GM12891 (cell line): ENCODE measurements at places on chromosomes 16 and 17.
A peak's percentile ranks its signal among the peaks of the same experiment; 100 is the strongest.

DNA sequence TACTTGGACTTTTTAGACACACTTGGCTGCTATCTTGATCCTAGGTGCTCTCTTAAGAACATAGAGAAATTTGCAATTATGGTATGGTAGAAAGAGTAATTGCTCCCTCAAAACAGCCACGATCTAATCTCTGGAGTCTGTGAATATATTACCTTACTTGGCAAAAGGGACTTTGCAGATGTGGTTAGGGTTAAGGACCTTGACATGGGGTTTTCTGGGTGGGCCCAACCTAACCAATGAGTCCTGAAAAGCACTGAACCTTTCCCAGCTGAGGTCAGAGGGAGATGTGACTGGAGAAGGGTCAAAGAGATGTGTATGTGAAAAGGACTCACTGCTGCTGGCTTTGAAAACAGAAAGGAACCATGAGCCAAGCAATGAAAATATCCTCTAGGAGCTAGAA, 26.7 kb upstream of the MED13 start:
- no peak for DNase-seq

DNA sequence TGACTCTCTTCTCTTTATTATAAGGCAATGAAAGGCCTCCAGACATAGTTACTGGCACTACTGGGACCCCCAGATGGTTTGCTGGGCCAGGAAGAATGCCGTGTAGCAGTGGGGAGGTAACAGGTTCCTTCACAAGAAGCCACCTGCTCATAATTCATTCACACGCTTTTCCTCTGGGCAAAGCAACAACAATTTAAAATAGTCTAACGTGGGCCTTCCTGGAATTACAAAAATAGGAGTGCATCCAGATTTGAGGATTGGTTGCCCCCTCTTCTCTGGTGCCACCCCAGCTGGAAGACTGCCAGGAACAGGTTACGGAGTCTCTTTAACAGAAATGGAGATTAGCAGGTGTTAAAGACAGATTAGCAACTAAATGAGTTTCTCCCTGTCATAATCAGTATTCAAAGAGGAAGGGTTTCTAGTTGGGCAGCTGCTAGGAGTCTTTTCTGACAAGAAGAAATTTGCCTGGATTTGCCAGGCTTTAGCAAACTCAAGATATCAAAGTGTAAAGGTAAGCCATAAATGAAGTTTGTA, 409.6 kb downstream of the NPIPA8 start:
- no peak for DNase-seq

- DNase-seq: no peak
These were observed 1.6 kb downstream of the SGCA start for GRCh38 chr17:50167371-50167770.

DNA sequence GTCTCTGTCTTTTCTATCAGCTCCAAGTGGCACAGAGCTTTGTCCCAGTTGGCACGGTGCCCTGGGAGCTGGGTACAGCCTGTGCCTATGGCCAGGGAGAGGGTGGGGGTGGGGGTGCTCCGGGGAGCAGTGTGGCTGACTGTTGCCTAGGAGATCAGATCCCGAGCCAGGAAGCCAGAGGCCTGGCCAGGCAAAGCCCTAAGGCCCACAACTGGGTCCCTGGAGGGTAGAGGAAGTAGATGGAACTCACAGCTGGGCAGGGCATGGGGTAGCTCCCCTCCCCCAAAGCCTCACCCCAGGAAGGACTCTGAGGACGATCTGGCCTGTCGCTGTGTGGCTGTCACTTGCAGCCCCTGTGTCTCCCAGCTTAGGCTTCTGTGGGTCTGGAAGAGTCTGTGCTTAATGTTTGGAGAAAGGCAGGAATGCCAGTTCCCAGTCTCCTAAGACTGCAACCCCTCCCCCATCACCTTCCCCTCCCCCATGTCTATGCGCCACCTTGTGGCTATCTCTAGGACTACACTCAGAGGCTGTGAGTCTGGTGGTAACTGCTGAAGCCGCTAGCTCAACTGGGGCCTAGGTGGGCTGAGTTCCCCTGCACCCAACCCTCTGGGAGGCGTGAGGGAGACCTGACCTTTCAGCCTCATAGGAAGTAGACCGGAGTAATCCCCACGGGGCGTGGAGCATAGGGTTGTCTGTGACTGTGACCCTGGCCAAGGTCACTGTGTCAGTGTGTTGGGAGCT, 12.6 kb downstream of the THRA start:
- no peak for DNase-seq

- no peak for DNase-seq
These were observed 307.0 kb downstream of the KCNJ2 start for GRCh38 chr17:70476368-70476767.

- DNase-seq: no peak
These were observed 53.8 kb downstream of the MYO18A start for GRCh38 chr17:29126268-29126930.

DNA sequence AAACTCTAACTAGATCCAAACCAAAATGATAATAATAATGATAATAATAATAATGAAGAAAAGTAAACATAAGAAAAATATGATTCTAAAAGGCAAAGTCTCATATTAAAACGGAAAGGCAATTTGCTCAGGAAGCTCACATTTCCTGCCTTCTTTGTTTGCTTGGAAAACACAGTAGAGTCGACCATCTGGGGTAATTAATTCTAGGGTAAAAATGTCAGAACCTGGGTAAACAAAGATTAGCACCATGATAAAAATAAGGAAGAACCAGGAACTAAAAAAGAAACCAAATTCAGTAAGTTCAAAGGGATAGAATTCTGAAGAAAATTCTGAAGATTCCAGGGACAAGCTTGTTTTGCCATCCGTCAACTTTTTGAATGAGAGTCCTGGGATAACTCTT, 16.2 kb downstream of the KRABD2 start:
- no peak for DNase-seq

GRCh38 chr17:58531661-58532554, 17.5 kb upstream of the MTMR4 start:
- DNase-seq: peak; percentile 79

DNA sequence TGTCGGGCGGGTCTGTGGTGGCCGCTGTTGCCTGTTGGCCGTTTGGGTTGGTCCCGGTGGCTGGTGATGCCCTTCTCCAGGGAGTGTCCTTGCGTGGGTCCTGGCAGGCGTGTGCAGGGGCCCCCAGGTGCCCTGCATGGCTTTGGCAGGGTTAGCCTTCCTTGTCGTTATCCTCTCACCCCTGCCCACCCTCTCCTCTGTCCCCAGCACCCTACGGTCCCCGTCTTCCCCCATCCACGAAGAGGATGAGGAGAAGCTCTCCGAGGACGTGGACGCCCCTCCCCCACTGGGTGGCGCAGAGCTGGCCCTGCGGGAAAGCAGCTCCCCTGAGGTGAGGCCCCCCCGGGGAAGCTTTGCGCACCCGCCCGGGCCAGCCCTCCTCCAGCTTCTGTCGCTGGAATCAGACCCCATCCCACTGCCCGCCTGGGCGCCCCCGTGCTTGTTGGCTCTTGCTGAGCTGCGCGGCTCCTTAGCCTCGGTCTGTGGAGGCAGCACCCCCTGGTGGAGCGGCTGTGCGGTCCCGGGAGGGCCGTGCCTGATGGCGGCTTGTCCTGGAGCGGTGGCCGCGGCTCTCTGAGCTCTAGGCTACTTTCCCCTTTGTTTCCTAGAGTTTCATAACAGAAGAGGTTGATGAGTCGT, 10.6 kb upstream of the NUDT16L1 start:
- no peak for DNase-seq

GRCh38 chr17:76843703-76844484, 24.3 kb upstream of the MGAT5B start:
- DNase-seq: no peak

- DNase-seq: no peak
These were observed 175.9 kb upstream of the TBX2 start for GRCh38 chr17:61223725-61224124.

DNA sequence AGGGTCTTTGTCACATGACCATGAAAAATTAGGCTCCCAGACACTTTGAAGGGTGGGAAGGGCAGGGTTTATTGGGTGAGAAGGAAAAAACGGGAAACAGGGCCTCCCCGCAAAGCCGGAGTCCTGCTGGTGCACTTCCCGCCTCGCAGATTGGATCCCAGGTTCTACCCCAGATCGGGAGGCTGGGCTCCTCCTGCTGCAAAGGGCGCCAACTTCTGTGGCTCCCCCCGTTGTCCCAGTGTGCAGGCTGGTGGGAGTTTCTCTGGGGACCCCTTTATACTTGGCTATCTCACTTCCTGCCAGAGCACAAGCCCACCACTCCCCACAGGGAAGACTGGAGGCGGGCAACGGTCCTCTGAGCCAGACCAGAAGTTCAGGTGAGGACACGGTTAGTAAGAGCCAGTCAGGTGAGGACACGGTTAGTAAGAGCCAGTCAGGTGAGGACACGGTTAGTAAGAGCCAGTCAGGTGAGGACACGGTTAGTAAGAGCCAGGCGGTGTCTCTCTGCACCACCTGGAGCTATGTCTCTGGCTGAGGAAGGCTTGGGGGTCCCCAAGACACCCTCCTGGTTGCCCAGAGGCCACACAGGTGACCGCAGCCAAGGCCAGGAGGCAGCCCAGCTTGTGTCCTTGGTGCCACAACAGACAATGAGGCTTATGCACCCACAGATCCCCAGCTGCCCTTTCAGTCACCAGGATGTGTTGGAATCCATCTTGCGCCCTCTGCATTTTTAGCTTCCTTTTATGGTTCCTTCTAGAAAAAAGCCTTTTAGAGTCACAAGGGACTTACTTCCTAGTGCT, 48.1 kb upstream of the CHMP6 start:
- DNase-seq: no peak

DNA sequence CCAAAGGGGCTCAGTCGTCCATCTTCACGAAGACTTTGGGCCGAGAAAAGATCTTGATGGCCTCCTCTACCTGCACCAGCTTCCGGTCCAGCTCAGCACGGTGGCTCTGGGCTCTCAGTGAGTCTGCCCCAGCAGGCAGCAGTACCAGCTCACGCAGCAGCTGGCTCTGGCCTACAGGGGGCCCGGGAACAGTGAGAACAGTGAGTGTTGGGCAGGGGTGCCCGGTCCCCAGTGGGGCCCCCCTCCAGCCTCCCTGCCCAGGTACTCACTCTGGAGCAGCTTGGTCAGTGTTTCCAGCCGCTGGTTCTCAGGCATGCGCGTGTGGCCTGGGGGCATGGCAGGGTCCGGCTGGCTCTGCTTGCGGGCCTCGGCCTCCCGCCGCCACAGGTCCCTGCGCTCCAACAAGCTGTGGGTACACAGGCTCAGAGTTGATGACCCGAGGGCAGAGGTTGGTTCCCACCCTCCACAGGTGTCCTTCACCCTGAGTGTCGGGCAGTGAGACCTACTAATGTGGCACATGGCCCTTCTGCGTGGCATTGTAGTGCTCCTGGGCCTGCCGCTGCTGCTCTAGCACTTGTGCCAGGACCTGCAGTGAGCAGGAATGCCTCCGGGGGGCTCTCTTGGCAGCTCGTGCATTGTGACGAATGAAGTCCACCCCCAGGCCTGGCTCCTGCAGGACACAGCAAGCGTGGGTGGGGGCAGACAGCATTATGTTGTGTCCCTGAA, 2.6 kb downstream of the PARD6A start:
- DNase-seq: no peak
